ENCODE measurements at places on chromosomes 12 and 14.

DNA sequence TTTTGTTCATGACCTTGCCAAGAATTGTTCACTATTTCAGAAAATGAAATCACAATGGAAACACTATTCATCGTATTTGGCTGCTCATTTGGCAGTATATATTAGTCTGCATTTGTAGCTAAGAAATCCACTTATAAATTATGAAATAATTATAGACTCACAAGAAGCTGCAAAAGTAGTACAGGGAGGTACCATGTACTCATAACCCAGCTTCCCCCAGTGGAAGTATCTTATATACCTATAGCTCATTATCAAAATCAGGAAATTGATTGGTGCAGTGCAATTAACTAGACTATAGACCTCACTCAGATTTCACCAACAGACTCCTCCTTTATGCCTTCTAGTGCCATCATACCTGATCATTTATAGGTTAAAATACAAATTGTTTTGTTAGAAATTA is 178.8 kb upstream of the VASH1 start:
- DNase-seq, result no peak

DNA sequence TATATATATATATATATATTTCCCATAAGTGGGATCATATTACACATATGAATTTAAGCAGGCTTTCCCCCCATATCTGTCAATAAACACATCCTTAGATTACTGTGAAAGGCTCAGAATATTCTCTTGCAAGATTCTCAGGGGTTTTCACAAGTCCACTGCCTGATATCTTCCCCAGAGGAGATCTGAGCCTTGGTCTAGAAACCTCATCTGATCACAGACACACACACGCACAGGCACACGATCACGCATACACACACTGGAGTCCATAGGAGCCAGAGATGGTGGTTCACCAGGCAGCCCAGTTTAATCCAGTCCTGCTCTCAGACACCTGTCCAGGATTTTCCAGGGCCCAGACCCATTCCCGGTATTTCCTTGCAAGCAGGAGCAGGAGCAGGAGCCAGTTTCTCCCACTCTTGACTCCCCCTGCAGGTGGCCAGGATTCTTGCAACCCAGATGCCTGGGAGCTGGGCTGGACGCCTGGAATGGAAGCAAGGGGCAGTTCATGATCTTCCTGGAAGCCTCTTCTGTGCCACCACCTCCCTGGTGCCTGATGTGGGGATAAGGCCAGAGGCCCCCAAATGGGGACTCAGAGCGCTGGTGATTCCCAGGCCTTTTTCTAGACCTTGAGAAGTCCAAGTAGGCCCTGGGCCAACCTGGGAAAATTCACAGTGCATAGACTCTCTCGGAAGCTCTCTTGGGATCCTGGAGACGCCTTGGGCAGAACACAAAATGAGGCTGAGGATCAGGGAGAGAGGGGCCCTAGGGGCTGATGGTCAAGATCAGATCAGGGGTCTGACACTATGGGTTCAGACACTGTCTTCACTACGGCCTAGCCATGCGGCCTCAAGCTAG is 16.5 kb upstream of the KRT78 start:
- DNase-seq, result peak; percentile 66

- DNase-seq, result no peak
Observed at GRCh38 chr12:118560733-118561132, 184.4 kb downstream of the SUDS3 start.

DNA sequence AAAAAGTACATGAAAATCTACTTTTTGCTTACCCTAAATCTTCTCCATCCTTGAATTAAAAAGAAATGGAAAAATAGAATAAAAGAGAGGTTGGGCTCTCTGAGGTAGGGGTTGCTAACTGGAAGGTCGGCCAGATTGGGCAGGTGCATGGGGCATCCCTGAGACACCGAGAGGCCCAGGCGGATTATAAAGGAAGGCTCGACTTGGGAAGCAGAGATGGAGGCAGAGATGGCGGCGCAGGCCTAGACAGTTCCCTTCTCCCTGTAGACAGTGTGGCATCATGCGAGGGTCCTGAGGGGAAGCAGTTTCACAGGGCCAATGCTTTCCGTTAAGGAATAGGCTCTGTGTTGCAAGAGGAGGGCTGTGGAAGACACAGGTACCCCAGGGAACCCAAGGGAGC is 3.7 kb upstream of the KRT74 start:
- no peak for DNase-seq

DNA sequence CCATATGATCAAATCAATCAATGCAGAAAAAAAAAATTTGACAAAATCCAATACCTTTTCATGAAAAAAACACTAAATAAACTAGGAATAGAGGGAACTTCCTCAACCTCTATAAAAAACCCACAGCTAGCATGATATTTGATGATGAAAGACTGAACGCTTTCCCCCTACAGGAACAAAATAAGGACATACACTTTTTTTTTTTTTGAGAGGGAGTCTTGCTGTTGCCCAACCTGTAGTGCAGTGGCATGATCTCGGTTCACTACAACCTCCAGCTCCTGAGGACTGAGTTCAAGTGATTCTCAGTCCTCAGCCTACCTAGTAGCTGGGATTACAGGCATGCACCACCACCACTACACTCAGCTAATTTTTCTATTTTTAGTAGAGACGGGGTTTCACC is 17.9 kb upstream of the CAMKK2 start:
- no peak for DNase-seq

- DNase-seq, result no peak
Observed at GRCh38 chr12:34334953-34335743, 312.9 kb downstream of the ALG10 start.

GRCh38 chr14:46250113-46250703 is 401.4 kb downstream of the RPL10L start:
- DNase-seq, result peak; percentile 40

GRCh38 chr12:690466-690865 is 27.2 kb upstream of the NINJ2 start:
- DNase-seq, result no peak

DNA sequence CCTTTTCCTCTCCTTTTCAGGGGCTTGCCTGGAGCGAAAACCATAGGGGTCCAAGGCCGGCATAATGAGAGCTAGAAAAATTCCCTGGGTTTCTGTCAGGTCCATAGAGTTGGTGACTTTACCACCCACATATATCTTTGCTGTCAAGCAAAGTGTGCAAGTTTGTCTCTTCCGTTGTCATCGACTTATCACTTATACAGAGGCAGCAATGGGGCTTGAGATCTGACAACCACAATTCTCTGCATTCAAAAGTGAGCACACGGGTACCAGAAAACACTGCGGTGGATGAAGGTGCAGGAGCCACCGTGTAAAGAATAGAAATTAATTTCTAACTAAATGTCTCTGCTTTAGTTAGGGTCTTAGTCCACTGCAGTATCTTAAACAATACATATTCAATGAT is 162.3 kb downstream of the DAD1 start:
- DNase-seq, result no peak

GRCh38 chr12:104549815-104550480 is 93.2 kb downstream of the CHST11 start:
- DNase-seq, result peak; percentile 44

GRCh38 chr14:37668646-37669045 is 73.2 kb downstream of the TTC6 start:
- no peak for DNase-seq

GRCh38 chr12:47797441-47797840 is 22.3 kb downstream of the HDAC7 start:
- no peak for DNase-seq

GRCh38 chr14:102183886-102184285 is 44.2 kb downstream of the WDR20 start:
- no peak for DNase-seq

- no peak for DNase-seq
Observed at GRCh38 chr14:101064121-101064661, 160.7 kb upstream of the RTL1 start.

DNA sequence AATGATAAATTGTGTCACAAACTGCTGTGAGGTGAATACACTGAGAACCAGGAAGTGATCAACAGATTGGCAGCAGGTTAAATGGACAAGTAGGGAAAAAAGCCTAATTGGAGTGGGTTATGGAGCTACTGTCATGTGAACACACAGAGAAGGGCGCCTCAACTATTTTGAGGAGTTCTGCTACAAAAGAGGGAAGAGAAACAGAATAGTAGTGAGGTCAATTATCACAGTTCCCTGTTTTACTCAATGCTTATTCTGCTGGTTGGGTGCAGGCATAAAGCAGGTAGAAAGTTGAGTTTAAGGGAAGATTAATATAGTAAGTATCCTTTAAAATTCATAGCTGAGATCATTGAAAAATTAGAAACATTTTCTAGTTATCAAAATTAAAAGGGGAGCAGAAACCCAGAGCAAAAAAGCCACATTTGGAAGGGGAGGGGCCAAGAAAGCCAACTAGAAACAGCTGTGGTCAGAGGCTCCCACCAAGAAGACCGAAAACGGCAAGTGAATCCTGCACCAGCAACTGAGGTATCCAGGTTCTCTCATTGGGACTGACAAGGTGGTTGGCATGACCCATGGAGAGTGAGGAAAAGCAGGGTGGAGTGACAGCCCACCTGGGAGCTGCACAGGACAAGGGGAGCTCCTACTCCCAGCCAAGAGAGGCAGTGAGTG is 105.7 kb downstream of the ZC3H14 start:
- DNase-seq, result no peak

- no peak for DNase-seq
Observed at GRCh38 chr12:94103986-94104385, 44.4 kb upstream of the PLXNC1 start.

- no peak for DNase-seq
Observed at GRCh38 chr14:80135305-80136088, 75.8 kb downstream of the DIO2 start.

DNA sequence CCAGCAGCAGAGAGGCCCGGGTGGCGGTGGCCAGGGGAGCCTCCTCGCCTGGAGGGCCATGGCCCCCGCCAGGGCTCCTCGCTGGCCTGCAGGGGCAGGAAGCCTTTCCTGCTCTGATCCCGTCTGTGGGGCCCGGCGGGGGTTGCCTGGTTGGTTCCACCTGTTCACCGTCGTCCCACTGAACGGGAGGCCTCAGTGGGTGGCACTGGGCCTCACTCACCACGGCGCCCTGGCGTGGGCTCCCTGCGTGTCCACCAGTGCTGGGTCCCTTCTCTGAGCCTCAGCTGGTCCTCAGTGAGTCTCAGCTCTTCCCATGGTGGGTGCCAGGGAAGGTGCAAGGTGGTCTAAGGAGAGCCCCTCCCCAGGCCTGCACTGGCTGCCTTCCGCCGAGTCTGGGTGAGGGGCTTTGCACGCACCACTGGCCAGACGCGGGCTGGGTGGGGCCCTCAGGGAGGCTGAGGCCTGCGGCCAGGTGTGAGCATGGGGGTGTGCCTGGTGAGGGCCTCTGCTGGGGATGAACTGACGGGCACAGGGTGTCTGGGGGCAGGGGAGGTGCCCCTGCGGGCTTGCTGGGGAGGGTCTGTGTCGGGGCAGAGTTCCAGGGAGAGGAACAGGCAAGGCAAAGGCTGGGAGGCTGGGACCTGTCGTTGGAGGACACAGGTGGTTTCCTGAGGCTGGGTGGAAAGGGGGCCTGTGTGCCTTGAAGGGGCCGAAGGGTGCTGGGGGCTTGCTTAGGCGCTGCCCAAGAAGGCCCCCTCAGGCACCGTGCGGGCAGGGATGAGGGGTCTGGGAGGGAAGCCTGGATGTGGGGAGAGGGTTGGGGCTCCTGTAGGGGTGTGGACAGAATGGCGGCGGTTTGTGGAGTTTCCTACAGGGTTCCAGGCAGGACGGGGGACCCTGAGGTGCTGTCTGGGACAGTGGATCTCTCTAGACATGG is 339.8 kb downstream of the TMEM121 start:
- DNase-seq, result no peak

DNA sequence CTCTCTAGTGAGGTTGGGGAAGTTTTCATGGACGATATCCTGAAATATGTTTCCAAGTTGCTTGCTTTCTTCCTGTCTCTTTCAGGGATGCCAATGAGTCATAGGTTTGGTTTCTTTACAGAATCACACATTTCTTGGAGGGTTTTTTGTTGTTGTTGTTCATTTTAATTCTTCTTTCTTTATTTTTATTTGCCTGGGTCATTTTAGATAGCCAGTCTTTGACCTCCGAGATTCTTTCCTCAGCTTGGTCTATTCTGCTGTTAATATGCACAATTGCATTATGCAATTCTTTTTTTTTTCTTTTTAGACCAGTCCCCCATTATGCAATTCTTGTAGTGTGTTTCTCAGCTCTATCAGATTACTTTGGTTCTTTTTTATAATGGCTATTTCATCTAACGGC is 338.9 kb downstream of the AEBP2 start:
- DNase-seq, result peak; percentile 43

DNA sequence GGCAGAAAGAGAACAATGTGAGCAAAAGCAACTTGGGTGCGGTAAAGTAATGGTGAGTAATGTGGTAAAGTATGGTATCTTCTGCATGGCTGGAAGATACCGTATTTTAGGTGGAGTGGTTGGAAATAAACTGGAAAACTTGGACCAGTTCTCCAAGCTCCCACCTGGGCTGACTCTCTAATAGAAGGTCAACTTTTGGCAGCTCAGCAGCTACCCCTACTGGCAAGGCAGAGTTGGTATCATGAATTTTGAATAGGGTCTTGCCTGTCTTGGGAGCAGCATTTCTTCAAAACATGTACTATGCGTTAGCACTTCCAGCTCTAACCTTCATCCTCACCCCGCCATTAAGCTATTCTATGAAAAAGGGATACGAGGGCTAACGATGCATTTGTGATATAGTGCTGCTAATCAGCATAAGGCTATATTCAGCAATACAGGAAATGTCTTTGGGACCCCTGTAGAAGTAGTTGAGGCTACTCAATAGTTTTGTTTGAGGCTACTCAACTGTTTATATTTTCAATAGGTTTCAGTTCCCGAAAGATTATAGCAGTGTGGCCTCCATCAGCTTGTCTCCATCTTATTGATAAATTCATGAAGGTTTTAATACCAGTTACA is 276.3 kb upstream of the FAR2 start:
- peak; percentile 40 for DNase-seq

DNA sequence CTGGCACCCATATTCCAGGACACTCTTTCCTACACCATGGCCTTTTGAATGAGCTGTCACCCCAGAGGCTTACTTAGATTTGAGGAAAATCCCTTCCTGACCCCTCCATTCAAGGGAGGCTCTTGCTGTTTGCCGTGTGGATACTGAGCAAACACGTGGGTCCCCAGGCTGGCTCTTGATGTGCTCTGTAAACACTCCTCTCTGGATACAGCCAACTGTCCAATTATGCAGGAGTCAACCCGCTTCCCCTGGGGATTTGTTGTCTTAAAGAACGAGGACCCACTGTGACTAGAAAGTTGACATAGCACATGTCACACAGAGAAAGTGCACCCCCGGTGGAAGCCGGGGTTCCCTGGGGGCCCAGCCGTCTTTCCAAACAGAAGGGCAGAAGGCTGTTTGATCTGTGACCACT is 75.8 kb upstream of the CEP83 start:
- no peak for DNase-seq

GRCh38 chr12:45232756-45233372 is 17.0 kb downstream of the ANO6 start:
- DNase-seq, result peak; percentile 98

DNA sequence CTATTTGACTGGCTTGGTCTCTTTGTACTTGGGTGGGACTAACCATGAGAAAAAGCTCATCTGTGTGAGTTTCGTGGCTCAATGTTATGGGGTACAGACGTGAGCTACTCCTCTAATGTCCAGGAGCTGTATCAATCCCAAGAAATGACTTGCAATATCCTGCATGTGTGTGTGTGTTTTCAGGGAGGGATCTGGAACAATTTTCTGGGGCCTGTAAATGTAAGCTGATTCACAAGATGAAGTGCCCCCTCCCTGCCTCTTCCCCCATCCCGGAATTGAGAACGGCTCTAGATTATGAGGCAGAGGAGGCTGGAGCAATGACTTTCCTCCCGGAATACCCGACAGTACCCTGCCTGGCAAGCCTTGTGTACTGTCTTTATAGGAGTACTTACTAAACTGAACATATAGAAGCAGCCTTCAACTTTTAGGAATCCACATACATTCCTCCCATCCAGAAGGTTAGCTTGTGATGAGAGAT is 53.9 kb downstream of the TMX1 start:
- no peak for DNase-seq
